ENCODE measurements at places on chromosomes 2 and 18.
A peak's percentile ranks its signal among the peaks of the same experiment; 100 is the strongest.

DNA sequence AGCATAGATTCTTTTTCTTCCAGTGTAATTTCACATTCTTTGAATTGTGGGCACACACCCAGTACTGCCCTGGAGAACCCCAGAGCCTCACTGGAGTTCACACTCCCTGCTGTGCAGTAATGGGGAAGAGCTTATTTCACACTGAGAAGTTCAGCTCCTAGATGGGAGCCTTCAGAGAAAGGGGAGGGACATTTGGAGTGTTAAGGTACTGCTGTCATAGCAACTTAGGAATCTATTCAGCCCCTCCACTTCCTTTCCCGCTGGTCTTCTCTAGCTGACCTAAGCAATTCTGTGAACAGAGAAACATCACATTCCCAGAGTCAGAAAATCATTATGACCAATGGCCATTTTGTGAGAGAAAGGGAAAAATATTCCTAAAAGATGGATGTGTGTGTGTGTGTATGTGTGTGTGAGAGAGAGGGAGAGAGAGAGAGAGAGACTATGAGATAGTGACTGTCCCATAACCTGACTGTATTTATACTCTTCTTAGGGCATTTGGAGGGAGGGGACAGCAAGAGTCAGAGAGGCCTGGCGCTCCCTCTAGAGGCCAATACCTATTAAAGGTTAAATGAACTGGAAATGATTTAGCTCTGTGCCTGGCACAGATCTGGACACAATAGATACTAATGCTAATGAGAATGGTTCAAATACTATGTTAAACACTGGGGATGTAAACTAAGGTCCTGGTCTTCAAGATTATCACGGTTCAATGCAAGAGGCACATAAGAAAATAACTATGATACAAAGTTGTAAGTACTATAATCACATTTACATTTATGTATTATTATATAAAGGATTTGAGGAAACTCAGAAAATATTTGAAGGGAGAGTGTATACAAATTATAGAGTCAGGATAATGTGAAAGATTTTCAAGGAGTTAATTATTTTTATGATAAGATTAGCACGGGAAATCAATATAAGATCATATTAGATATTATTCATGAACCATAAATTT is 41.5 kb upstream of the RPE start:
- DNase-seq = peak; percentile 41
- H3K4me3 ChIP-seq = no peak overlapping the region
- H3K4me1 ChIP-seq = peaks cover 29% of the 10 kb centered on the region
- no peaks in the 10 kb centered on the region for H3K36me3 ChIP-seq
- H3K27ac ChIP-seq = no peak overlapping the region

- H3K4me3 ChIP-seq = peak overlapping the region; percentile 72
- no peaks in the 10 kb centered on the region for H3K27me3 ChIP-seq
- no peaks in the 10 kb centered on the region for H3K36me3 ChIP-seq
- peaks cover 18% of the 10 kb centered on the region for H3K4me1 ChIP-seq
- DNase-seq = no peak
Observed at GRCh38 chr2:19899985-19900930, 1.5 kb downstream of the TTC32 start.

- DNase-seq = no peak
- H3K36me3 ChIP-seq = no peaks in the 10 kb centered on the region
- no peaks in the 10 kb centered on the region for H3K27me3 ChIP-seq
- H3K4me3 ChIP-seq = no peak overlapping the region
- H3K27ac ChIP-seq = no peak overlapping the region
Observed at GRCh38 chr2:223113161-223113560, 61.2 kb downstream of the KCNE4 start.

DNA sequence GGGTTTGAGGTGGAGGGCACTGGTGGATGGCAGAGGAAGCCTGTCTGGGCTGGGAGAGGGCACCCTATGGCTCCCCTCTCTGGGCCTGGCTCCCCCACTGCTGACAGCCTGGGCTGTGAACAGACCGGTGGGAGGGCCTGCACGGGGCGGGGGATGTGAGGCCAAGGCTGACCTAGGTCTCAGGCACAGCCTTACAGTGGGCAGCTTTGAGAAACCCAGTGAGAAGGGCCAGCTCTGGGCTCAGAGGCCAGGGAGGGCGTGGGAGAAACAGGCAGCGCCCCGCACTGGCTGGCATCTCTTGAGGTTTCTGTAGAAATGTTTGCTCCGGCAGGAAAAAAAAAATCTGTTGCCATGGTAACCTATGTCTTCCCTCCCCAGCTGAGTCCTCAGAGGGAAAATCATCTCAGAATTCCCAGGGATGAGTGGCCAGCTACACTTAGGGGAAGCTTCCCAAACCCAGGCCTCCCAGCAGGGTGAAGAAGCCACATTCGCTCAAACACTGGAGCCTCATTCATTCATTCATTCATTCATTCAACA is 71.7 kb upstream of the TAF1B start:
- H3K4me1 ChIP-seq = no peaks in the 10 kb centered on the region
- H3K27ac ChIP-seq = no peak overlapping the region
- DNase-seq = peak; percentile 59
- no peaks in the 10 kb centered on the region for H3K27me3 ChIP-seq
- no peaks in the 10 kb centered on the region for H3K36me3 ChIP-seq

- no peak overlapping the region for H3K4me3 ChIP-seq
- H3K27ac ChIP-seq = no peak overlapping the region
- no peaks in the 10 kb centered on the region for H3K4me1 ChIP-seq
- H3K27me3 ChIP-seq = no peaks in the 10 kb centered on the region
- no peak for DNase-seq
Observed at GRCh38 chr2:903223-903900, 47.3 kb upstream of the SNTG2 start.

GRCh38 chr2:132915812-132916549 is 246.0 kb upstream of the LYPD1 start:
- H3K36me3 ChIP-seq = no peaks in the 10 kb centered on the region
- H3K4me1 ChIP-seq = no peaks in the 10 kb centered on the region
- H3K27ac ChIP-seq = no peak overlapping the region
- no peaks in the 10 kb centered on the region for H3K27me3 ChIP-seq
- H3K4me3 ChIP-seq = no peak overlapping the region
- DNase-seq = no peak

- H3K27ac ChIP-seq = peak overlapping the region; percentile 56
- DNase-seq = no peak
- H3K4me3 ChIP-seq = peak overlapping the region; percentile 22
- H3K36me3 ChIP-seq = no peaks in the 10 kb centered on the region
- H3K4me1 ChIP-seq = no peaks in the 10 kb centered on the region
- H3K27me3 ChIP-seq = no peaks in the 10 kb centered on the region
Observed at GRCh38 chr18:76565238-76566173, 70.5 kb upstream of the ZNF516 start.

DNA sequence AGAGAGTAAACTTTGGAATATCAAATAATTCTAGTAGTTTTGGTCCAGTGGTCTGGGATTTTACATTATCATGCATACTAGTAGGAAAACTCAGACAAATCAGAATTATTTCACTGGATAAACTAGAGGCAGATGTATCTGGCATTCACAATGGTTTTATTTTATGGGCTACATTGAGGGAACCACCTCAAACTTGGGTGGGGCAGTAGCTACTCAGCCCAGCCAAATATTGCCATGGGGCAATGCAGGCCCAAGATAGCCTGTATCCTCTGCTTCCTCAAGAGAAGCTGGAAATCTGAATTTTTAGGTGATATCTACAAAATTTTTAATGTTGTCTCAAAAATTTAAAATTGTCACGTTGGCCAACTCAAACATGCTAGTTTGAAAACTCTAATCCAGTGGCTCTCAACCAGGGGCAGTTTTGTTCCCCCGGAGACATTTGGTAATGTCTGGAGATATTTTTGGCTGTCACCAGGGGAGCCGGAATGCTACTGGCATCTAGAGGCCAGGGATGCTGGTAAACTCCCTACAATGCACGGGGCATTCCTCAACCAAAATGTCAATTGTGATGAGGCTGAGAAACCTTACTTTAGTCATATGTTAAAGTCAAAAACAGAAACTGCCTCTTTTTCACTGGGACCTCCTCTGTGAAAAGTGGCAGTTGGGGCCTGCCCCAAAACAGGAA is 172.8 kb upstream of the SPRED2 start:
- H3K27me3 ChIP-seq = no peaks in the 10 kb centered on the region
- no peak for DNase-seq
- no peaks in the 10 kb centered on the region for H3K4me1 ChIP-seq
- no peaks in the 10 kb centered on the region for H3K36me3 ChIP-seq

DNA sequence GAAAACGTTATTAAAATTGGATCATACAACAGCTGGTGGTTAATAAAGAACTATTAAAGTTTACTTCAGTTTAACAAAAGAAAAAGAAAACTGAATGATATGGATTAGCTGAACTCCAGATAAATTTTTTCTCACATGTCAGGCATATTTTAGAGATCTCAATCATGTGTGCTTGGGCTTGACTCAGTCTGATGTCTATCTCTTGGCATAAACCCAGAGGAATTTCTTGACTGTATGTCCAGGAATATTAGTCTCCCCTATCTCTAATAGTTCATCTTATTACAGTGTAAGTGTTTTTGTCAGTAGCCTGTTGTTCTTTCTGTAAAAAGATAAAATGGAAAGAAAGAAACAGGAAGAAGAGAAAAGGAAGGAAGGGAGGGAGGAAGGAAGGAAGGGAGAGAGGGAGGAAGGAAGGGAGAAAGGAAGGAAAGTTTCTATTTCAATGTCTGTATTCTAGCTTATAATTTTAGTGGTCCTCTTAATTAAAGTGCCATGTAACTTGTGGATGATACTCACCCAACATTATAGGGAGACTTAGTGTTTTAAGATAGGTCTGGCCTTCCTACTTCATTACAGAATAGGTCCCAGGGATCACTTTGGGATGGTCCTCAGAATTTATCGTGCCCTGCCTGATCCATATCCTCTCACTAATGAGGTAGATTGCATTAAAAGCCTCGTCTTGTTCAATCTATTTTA is 99.7 kb upstream of the UGP2 start:
- no peak for DNase-seq
- no peaks in the 10 kb centered on the region for H3K36me3 ChIP-seq
- H3K27me3 ChIP-seq = no peaks in the 10 kb centered on the region

- peaks cover 3% of the 10 kb centered on the region for H3K36me3 ChIP-seq
- H3K27me3 ChIP-seq = no peaks in the 10 kb centered on the region
- H3K4me3 ChIP-seq = no peak overlapping the region
- no peak overlapping the region for H3K27ac ChIP-seq
- no peaks in the 10 kb centered on the region for H3K4me1 ChIP-seq
- no peak for DNase-seq
Observed at GRCh38 chr2:214730248-214730647, 79.2 kb downstream of the BARD1 start.

DNA sequence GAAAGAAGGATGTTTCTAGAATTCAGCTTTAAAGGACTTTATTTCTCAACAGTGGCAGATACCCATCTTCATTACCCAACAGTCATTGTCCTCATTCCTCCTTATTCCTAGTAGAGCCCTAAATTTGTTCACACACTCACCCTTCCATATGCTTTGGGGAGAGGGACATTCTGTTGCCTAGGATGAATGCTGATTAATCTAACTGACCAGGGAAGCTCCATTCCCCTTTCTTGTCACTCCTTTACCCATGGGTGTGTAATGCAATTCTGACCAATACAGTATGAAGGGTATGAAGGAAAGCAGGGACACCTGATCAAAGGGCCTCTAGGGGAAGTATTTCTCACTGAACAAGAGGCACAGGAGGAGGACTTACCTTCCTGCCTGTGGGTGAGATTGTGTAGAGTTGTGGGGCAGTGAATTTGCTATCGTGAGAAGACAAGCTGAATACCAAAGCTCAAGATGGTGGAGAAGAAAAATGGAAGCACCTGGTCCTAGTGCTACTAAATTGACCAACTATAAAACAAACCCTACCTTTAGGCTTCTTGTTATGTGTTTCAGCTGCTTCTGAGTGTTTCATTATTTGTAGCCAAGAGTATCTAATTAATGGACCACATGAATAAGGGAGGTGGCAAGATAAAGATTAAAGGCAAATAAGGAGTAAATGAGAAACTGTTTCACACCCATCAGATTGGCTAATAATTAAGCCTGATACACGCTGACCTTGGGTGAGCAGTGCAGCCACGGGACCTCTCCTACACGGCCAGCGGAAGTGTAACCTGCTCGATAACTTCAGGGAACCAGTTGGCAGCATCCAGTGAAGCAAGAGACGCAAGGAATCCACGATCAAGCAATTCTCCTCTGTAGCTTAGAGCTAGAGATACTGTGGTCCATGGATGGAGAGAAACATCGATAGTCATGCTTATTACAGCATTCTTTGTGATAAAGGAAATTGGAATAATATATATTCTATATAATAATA is 202.3 kb downstream of the MYCN start:
- H3K4me1 ChIP-seq = peaks cover 9% of the 10 kb centered on the region
- no peaks in the 10 kb centered on the region for H3K27me3 ChIP-seq
- no peak overlapping the region for H3K27ac ChIP-seq
- no peaks in the 10 kb centered on the region for H3K36me3 ChIP-seq

DNA sequence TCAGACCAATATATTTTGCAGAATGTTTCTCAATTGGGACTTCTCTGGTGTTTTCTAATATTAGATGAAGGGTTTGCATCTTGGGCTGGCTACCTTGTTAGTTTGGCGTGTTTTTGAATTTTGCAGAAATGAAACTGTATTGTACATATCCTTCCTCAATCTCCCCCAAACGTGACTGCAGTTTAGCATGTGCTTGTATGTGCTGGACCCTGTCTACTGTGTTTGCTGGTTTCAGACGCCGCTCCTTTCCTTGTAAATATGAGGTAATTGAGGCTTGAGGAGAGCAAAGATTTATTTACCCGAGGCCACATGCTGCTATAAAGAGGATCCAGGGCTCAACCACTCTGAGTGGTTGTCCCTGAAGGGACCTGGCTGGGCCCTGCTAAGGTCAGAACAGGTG is 57.2 kb downstream of the NGEF start:
- H3K4me3 ChIP-seq = no peak overlapping the region
- H3K27ac ChIP-seq = no peak overlapping the region
- no peaks in the 10 kb centered on the region for H3K27me3 ChIP-seq
- DNase-seq = no peak
- H3K36me3 ChIP-seq = no peaks in the 10 kb centered on the region
- H3K4me1 ChIP-seq = no peaks in the 10 kb centered on the region

- no peaks in the 10 kb centered on the region for H3K36me3 ChIP-seq
- no peak overlapping the region for H3K4me3 ChIP-seq
- DNase-seq = no peak
- no peak overlapping the region for H3K27ac ChIP-seq
Observed at GRCh38 chr2:42756966-42757513, 6.9 kb downstream of the OXER1 start.

- H3K36me3 ChIP-seq = no peaks in the 10 kb centered on the region
- DNase-seq = no peak
- H3K27ac ChIP-seq = no peak overlapping the region
- H3K4me1 ChIP-seq = no peaks in the 10 kb centered on the region
- H3K4me3 ChIP-seq = no peak overlapping the region
- peaks cover 2% of the 10 kb centered on the region for H3K27me3 ChIP-seq
Observed at GRCh38 chr18:63869851-63870250, 17.7 kb upstream of the SERPINB2 start.

Data from pancreas (tissue), 10 donors.